ENCODE measurements at places on chromosomes 12 and 14.

- DNase-seq = no peak
Measured at GRCh38 chr12:57460468-57460784, 841 bp downstream of the GLI1 start.

- DNase-seq = peak; percentile 50
Measured at GRCh38 chr12:17579205-17580026, 510.6 kb downstream of the RERGL start.

DNA sequence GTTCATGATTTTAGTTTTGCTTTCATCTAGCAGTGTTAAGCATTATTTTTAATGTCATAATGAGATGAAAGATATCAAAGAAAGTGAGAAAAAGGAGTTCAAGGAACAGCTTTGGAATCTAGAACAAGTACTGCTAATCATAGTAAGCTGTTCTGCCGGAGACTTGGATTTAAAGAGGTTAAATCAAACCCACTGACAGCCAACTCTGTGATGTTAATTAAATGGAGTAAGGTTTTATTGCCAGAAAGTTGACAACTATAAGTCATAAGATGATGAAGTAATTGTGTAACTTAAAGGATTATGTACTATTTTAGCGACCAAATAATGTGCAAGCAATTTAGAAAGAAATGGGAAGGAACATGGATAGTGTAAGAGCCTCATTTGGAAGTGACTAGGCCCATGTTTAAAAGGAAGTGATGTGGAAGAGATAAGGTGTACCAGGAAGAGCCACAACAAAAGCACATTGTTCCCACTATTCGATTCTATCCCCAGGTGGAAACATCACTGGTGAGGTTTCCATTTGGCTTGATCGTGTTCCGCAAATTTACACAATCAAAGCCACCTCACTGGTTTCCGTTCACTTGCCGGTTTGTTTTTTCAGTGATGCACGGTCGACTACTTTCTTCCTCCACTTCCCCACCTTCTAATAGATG, 388.5 kb downstream of the PAWR start:
- DNase-seq = no peak

DNA sequence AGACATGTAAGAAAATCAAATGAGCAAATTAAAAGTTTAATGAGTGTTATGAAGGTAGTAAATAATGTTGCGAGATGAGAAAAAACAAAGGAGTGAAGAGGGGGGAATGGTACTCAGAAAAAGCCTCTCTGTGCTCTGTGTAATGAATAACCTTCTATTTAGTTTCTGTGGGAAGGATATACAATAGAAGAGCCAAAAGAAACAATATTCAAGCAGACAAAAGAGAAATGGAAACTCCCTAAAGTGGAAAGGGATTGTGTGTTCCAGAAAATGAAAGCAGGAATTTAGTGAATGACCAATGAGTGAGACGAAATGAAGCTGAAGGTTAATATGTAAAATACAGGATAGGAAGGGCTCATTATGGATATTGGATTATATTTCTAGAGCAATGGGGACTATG, 18.5 kb downstream of the OR4K1 start:
- no peak for DNase-seq

All from NCI-H748 treated with DMSO at 0.1 percent for 48 hours (cell line).